ENCODE measurements at places on chromosomes 1 and 21. TPM values are rescaled to one million over a fixed set of nuclear protein-coding genes. Genes with fewer than 3 reads are reported as not detected.

The GFI1 gene
- polyA plus RNA-seq = 0.26 TPM

GRCh38 chr1:54480525-54480848 is 67.5 kb upstream of the ACOT11 start:
- DNase-seq = no peak

The SH2D5 gene
- polyA plus RNA-seq = 1.5 TPM

- DNase-seq = no peak
These were observed 15.6 kb upstream of the NCMAP start for GRCh38 chr1:24540051-24540905.

The CR2 gene
- 0.98 TPM for polyA plus RNA-seq

DNA sequence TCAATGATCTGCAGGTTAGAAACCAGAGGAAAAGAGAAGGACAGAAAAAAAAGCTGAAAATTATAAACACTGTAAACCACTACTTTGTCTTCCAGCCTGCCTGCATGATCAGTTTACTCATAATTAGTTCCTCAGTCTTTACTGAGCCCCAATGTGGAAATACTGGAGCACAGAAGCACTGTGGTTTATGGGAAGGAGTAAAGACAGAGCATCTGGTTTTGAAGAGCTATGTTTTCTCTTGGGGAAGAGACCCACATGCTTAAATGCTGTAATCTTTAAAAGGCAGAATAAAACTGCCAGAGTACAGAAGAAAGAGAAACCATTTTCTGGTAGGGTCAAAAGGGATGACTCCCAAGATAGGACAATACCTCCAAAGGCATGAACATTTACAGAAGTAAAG is 159.0 kb upstream of the ZNHIT6 start:
- DNase-seq = no peak

The COL16A1 gene
- polyA plus RNA-seq = 36.1 TPM

- no peak for DNase-seq
These were observed 13.5 kb upstream of the OR2G2 start for GRCh38 chr1:247574664-247575063.

DNA sequence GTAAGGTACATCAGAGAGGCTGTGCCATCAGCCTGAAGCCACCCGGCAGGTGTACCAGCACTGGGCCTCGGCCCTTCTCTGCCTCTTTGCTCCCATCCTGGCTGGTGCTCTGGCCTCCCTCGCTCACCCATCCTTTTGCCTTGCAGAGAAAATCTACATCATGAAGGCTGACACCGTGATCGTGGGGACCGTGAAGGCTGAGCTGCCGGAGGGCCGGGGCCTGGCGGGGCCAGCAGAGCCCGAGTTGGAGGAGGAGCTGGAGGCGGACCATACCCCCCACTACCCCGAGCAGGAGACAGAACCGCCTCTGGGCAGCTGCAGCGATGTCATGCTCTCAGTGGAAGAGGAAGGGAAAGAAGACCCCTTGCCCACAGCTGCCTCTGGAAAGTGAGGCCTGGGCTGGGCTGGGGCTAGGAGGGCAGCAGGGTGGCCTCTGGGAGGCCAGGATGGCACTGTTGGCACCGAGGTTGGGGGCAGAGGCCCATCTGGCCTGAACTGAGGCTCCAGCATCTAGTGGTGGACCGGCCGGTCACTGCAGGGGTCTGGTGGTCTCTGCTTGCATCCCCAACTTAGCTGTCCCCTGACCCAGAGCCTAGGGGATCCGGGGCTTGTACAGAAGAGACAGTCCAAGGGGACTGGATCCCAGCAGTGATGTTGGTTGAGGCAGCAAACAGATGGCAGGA is 24.5 kb upstream of the TNFRSF1B start:
- DNase-seq = no peak

DNA sequence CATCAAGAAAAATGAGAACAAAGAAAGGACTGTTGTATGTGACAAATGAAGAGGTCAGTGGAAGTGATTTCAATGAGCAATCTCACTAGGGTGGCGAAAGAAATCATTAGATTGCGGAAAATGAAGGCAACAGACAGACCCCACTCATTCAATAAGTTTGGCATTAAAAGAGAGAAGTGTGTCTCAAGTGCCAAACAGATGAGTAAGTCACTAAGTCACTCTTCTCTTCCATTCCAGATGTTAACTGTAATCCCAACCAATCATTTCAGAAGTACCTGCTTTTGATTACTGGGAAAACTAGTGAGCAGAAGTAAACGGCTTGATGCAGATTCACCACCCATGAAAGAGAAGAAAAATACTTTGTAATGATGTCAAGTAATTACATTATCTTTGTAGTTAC is 144.3 kb upstream of the PRMT6 start:
- DNase-seq = no peak

DNA sequence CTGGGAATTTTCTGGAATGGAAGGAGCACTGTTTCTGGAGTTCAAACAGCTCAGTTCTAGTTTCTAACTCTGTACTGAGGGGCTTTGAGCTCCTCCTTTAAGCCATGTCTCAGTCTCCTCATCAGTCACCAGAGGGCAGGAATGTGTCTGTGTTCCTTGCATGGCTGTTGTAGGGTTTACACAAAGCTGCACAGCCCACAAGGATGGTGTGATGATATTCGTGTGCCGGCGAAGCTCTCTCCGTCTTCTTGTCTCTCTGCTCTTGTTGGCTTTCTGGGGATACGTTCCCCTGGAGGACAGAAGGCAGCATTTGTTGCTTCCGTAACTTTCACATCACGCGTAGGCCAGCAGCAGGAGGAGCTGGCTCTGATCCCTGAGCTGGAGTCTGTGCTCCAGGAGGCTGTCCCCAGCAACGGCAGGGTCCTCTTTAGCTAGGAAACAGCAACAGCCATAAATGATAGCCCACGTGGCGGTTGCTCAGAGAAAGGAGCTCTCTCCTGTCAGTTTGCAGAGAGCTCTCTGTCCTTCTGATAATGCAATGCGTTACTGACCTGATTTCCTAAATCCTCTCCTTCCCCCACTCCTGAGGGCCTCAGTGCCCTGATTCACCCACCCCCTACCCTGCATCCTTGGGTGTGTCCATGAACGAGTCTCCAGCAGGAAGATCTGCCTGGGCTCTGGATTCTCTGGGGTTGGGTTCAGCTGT is 189.2 kb upstream of the VAMP3 start:
- DNase-seq = no peak

DNA sequence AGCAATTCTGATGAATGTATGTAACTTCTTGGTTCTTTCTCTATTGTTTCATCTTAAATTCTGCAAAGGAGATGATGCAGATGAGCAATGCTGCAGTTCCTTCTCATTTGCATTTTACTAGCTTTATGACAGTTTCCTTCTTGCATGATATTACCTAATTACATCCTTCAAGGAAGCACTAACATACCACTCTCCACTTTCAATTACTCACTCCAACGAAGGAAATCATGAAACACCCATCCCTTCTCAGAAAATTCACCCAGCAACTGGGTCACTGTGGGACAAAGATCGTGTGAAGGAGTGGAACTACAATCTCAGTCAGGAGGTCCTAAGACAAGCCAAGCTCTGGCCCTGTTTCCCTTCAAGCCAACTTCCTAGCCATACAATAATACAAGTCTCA is 142.3 kb downstream of the CHD1L start:
- no peak for DNase-seq

GRCh38 chr1:37064039-37064438 is 29.7 kb upstream of the GRIK3 start:
- DNase-seq = no peak

DNA sequence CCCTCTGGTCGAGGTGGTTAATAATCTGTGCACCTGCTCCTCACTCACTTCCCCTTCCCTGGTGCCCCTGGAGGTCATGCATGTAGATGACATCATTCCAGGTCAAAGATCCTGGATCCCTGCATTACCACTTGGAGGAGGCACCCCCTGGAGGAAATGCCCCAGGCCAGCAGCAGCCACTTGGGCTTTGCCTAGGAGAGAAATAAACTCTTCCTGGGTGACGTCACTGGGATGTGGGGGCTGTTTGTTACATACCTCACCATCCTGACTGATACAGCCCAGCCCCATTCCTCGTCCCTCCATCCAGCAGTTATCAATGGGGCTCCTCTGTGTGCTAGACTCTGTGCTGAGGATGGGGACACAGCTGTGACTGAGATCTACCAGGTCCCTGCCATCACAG is 433.6 kb downstream of the PTPRU start:
- DNase-seq = no peak

The HES4 gene
- 17.3 TPM for polyA plus RNA-seq

- no peak for DNase-seq
These were observed 3.0 kb downstream of the EPS8L3 start for GRCh38 chr1:109760581-109761226.

- no peak for DNase-seq
These were observed 16.1 kb upstream of the IFFO2 start for GRCh38 chr1:18972531-18972930.

Data from renal cortex interstitium (tissue), 15 donors.